ENCODE measurements at places on chromosomes 4 and X. TPM values are rescaled to one million over a fixed set of nuclear protein-coding genes. Genes with fewer than 3 reads are reported as not detected.

The DOCK11 gene
- 9.3 TPM for total RNA-seq

The DOK7 gene
- 0.36 TPM for total RNA-seq

The RTL9 gene
- not detected for total RNA-seq

The GAGE1 gene
- total RNA-seq = not detected

The CT83 gene
- not detected for total RNA-seq

DNA sequence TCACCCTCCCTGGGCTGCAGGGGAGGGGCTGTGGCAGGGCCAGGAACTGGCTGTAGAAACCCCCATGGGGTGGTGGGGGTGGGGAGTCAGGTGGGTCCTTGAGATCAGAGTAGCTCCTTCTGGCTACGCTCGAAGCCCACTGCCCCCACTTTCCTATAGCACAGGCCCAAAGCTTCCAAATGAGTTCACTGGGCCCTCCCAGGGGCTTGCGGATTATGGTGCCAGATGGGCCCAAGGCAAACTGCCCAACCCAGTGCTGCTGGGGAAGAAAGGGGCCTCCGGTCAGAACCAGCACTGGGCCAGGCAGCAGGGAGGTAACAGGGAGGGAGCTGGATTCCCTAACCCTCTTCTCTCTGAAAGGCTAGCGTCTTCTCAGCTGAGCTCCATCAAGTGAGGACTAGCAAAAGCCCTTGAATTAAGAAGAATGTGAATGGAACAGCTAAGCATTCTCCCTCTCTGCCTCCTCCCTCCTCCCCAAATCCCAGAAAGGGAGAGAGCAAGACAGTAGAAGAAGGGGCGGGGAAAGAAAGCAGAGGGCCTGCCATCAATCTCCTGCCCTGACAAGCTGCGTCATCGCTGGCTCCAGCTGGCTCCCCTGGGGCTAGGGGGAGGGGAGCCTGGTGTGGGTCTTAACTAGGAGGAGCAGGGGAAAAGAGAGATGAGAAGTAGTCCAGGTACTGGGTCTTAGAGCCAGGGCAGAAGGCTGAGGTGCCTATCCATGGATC lies 34.7 kb downstream of the FRMPD3 start:
- ATAC-seq = peak; percentile 43

GRCh38 chr4:125389713-125390112 lies 75.0 kb downstream of the FAT4 start:
- no peak for ATAC-seq

- no peak for ATAC-seq
These were observed 184.6 kb downstream of the UGT8 start for GRCh38 chr4:114783215-114783595.

GRCh38 chrX:66046612-66047235 lies 6.8 kb upstream of the VSIG4 start:
- peak; percentile 18 for ATAC-seq

DNA sequence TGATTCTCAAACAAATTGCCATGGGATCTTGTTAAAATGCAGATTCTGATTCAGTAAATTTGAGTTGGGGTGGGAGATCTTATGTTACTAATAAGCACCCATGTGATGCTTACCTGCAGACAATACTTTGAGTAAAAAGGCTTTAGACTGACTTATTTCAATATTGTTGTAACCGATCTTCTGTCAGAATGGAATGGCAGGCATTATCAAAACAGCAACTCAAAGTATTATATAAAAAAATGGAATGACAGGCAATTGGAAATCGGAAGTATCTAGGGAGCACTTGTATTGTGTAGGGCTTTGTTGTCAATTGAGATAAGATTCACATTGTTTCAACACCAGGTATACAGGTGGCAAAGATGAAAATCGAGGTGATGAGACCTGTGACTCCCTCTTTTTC lies 67.5 kb downstream of the C4orf33 start:
- no peak for ATAC-seq

DNA sequence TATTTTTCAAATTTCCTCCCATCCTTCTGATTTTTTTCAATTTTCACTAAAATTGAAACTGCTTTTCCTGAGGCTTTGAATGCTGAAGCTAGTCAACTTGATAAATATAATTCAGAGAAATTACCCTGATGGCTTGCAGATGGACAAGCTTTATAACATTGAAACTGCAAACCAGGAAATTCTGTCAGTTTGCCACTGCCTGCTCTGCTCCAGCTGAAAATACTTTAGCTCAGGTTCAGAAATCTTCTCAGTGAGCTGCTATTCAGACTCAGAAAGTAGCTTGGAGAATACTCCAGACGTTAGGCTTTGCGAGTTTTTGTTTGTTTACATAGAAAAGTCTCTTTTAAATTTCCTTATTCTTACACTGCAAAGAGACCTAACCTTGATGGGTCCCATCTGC lies 1574.7 kb downstream of the STIM2 start:
- ATAC-seq = no peak

DNA sequence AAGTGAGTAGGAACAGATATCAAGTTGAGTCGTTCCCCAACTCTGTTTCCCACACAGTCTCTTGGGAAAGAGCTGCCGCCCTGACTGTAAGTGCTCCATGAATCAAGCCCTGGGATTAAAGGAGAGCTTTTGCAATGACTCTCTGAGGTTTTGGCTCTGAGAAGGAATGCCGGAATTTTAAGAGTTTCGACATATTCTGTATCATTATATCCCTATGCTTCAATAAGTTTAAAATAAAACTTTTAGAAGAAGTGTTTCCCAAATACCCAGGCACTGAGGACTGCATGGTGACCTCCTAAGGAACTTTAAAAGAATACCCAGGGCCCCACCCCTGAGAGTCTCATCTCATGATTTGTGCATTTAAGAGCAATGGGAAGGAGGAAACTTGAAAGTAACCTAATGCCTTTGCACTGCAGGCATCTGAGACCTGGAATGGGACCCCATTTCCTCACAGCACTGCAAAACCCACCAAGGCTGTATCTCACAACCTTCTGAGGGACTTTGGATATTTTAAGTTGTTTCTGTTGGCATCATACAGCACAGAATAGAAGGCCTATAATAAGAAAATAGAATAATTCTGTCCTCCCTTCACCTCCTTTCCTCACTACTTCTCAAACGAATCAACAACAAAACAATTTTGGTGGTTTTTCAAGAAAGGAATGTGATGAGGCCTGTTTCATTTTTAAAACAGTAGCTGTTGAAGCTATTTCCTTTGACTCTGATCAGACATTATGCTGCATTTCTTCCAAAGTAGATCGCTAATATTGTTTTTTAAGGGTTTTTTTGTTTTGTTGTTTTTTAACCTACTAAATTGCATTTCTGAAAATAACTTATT lies 121.2 kb downstream of the GASK1B start:
- ATAC-seq = no peak

- ATAC-seq = no peak
These were observed 565.0 kb downstream of the BCOR start for GRCh38 chrX:39532761-39533160.

DNA sequence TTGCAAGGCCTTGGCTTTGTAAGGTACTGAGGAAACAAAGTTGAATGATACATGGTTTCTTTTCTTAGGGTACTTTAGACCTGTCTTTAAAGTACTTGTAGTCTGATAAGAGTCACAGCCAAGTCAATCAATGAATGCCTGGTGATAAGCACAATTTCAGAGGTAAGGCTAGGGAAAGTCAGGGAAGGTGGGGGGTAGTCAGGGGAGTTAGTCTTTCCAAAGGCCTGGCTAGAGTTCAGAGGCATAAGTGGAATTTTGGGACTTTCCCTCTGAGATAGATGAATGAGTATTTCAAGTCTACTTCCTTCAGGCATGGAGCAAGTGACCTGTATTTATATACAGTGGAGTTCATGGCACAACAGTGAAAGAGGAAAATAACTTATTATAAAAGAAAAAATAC lies 78.3 kb downstream of the SLC4A4 start:
- no peak for ATAC-seq

GRCh38 chr4:61427818-61428495 lies 227.8 kb downstream of the ADGRL3 start:
- no peak for ATAC-seq

DNA sequence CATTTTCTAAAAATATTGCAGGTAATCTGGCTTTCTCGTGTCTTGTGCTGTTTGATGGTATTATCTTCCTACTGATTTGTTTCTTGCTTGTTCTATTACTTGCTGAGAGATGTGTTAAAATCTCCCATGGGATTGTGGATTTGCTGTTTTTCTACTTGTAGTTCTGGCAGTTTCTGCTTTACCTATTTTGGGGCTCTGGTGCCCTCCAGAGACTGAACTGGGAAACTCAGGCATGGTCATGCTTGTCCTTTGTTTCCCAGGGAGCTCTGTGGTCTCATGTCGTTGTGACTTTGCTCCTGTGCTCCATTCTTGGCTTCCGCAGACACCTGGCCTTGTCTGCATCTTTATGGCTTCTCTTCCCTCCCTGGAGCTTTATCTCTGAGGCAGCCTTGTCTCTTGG lies 39.5 kb downstream of the NSD2 start:
- ATAC-seq = peak; percentile 19

GRCh38 chr4:86890790-86891189 lies 1.4 kb downstream of the C4orf36 start:
- ATAC-seq = peak; percentile 4

GRCh38 chrX:136639506-136640176 lies 8.3 kb upstream of the CD40LG start:
- no peak for ATAC-seq

DNA sequence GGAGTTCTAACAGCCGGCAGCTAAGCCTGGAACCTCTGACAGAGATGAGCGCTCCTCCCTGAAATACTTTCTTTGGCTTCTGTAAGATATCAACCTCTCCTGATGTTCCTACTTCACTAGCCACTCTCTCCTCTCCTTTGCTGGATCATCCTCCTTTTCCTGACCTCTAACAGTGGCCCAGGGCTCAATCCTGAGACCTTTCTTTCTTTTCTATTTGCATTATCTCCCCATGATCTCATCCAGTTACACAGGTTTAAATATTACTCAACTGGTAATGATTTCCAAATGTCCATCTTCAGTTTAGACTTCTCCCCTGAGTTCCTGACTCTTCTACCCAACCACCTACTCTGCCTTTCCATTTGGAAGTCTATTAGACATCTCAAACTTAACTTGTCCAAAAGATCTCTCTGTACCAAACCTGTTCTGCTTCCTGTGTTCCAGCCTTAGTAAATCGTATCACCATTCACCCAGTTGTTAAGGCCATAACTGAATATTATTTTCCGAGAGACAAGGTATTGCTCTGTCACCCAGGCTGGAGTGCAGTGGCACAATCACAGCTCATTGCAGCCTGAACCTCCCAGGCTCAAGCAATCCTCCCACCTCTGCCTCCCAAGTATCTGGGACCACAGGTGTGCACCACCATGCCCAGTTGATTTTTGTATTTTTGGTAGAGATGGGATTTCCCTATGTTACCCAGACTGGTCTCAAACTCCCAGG lies 41.1 kb downstream of the RFC1 start:
- no peak for ATAC-seq

All from esophagus mucosa (tissue), 1 donor.